Keratinocyte (primary cell): ENCODE measurements at places on chromosomes 3 and 15.

DNA sequence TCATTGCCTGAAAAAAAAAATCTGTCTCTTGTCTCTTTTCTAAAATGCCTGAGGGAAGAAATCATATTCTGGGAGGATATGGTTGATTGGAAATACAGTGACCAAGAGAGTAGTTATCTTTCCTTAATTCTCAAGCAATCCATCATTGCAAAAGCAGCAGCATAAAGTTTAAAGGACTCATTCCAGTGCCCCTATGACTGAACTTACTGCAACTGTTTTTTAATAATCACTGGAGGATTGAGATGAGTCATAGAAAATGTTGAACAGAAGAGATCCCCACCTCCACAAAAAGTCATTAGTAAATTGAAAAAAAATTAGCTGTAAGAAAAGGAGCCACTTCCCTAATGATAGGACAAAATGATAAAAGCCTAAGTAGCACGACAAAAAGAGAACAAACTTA is 121.5 kb downstream of the SLC9A9 start:
- DNase-seq: no peak

DNA sequence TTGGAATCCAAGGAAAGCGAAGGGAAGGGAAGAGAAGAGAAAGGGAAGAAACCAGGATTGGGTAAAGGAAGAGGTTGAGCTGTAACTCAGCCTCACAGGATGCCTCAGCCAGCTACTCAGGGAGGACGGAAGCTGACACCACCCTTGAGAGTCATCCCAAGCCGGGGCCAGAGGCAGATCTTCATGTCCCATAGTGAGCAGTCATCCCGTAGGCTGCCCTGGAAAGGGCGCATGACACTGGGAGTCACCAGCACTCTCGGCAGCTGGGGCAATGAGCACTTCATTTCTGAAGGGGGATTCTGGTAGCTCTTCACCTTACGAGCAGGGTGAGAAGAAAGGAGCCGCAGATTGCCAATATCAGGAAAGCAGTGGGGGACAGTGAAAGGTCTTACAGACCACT is 60.1 kb upstream of the PCSK6 start:
- no peak for DNase-seq

DNA sequence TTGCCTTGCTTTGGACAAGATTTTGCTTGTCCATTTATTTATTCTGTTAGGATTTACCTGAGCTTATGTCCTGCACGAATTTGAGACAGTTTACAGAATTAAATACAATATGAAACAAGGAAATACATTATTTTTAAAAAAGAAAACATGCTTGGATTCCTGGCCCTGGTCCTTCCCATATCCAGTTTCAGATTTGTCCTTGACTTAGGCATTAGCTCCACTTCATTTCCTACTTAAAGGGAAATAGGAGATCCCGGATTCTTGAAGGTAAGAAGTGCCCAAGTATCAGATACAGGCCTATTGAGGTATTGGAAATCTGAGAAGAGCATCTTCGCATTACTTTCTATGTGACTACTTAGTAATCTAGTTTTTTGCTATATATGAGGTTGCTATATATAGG is 672.0 kb downstream of the SI start:
- no peak for DNase-seq

- DNase-seq: no peak
Observed at GRCh38 chr3:6799264-6799915, 61.5 kb upstream of the GRM7 start.

GRCh38 chr3:27354161-27354560 is 15.0 kb downstream of the NEK10 start:
- DNase-seq: no peak

GRCh38 chr3:71582612-71583565 is 639 bp downstream of the FOXP1 start:
- no peak for DNase-seq

GRCh38 chr3:188299068-188299467 is 145.1 kb downstream of the LPP start:
- no peak for DNase-seq

DNA sequence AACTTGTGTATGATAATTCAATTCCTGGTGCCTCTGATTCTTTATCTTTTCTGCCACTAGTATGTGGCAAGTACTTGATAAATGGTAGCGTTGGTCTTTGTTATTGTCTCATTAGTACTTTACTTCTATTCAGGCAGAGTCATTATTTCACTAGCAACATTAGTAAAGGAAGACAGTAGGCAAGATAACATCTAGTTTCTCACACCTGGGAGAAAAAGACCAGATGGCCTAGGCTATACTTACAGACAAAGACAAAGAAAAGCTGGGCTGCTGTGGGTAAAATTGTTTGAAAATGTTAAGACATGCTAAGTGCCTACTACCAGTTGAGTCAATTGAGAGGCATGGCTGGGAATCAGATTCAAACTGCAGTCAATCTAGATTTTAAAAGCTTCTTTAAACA is 198.7 kb upstream of the CMC1 start:
- no peak for DNase-seq

GRCh38 chr15:94272251-94272898 is 41.0 kb downstream of the MCTP2 start:
- DNase-seq: no peak

DNA sequence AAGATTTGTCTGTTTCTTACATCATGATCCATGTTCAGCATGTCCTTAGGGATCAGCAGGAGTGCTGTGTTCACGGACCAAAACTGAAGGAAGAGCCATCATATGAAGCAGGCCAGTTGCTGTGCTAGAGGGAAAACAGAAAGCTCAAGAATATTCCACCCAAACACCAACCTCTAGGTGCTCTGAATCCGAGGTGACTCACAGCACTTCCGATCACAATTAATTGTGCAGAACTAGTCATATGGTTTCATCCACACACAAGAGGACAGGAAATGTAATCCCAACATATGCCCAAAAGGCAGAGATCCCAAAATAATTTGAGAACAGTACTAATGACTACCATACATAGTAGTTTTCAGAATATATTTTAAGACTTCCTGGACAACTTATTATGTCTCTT is 257.9 kb upstream of the KCNH8 start:
- no peak for DNase-seq

DNA sequence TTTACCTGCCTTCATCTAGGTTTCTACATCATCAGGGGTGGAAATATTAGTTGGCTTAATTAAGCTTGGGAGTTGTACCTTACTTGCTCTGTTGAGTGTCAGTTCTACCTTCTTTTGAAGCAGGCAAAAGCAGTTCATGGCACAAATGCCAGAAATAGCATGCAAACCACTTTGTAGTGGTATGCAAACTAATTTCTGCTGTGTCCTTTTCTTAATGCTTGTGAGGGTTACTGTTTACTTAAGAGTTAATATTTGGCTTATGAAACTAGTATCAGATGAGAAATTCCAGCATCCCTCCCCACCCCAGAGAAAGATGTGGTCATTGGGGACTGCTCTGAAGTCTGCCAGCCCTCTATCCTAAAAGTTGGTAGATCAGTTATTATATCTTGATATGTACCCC is 7.1 kb downstream of the ATP2C1 start:
- no peak for DNase-seq

- DNase-seq: no peak
Observed at GRCh38 chr3:31312400-31312799, 220.3 kb upstream of the STT3B start.

GRCh38 chr3:157201648-157202278 is 41.8 kb upstream of the CCNL1 start:
- no peak for DNase-seq

DNA sequence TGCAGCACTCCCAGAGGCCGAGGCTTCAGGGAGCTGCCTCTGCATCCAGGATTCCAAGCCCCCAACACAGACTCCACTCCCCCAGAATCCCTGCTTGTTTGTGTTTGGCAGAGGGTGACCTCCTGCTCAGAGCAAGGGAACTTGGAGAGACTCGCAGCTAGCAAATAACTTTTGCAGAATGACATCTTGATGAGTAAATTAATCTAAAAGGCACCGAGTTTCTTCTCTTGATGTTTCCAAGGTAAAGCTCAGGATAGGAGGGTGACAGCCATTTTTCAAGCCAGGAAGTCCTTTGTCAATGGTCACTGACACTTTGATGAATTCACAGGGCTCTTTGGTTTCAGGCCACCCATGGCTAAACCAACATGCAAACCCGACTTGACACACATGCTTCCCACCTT is 523.0 kb downstream of the NTRK3 start:
- DNase-seq: no peak

DNA sequence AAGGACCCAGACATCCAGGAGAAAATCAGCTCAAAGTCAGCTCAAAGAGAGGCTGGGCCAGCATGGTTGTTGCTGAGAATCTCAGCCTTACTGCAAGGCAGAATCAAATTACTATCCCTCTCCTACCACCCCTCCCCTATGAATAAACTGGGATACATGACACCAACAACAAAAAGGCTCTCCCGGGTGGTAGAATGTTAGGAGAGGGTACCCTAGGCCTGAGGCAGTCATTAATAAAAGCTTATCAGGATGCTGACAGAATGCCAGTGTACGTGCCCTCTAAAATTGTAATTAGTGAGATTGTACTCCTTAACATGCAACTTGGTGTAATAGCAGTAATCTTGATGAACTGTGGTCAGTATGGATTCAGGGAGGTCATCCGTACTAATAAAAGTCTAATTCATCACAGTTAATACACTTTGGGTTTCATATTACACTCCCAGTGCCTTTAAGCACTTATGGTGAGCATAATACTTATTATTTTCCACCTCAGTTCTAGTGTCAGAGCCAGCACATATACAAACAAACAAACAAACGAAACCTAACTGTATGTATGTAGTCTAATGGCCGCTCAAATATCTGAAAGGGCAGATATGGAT is 76.5 kb downstream of the B3GALNT1 start:
- no peak for DNase-seq

DNA sequence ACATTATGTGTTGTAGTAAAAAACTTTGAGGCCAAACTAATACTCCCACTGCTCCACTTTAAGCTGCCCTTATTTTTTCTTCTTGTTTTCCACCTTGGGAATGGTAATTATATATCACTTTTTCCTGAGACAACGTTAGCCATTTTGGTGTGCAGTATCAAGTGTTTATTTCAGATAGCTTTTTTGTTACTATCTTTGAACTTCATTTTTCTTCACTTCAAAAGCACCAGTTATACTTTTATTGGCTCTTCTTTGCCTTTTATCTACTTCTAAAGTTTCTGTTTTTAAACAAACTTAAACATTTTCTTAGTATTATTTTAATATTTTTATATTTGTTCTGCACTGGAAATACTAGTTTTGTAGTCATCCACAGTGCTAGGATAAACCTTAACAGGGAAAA is 6.5 kb downstream of the TOPAZ1 start:
- DNase-seq: no peak

GRCh38 chr3:60742606-60743145 is 508.6 kb downstream of the FHIT start:
- no peak for DNase-seq

DNA sequence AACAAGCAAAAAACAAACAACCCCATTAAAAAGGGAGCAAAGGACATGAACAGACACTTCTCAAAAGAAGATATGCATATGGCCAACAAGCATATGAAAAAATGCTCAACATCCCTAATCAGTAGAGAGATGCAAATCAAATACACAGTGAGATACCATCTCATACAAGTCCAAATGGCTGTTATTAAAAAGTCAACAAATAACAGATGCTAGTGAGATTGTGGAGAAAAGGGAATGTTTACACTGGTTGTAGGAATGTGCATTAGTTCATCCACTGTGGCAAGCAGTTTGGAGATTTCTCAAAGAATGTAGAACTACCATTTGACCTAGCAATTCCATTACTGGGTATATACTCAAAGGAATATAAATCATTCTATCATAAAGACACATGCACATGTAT is 44.5 kb downstream of the RIOX2 start:
- DNase-seq: no peak

- no peak for DNase-seq
Observed at GRCh38 chr15:81322676-81323253, 1.2 kb downstream of the STARD5 start.

GRCh38 chr3:97658668-97659285 is 105.8 kb upstream of the ARL6 start:
- no peak for DNase-seq

DNA sequence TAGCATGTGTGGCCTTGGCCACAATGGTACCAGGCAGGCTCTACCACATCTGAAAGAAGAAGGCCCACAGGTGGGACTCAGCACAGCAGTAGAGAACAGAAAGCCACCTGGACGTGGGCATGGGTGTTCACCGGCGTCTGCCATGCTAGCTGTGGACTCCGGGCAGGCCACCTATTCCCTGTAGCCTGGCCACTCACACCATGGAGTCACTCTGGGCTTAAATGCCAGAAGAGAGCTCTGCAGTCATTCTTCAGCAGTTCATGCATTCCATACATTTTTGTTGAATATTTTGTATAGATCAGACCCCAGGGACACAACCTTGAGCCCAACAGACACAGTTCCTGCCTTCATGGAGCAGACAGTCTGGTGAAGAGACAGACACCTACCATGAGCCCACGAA is 138.6 kb downstream of the SRGAP3 start:
- no peak for DNase-seq

DNA sequence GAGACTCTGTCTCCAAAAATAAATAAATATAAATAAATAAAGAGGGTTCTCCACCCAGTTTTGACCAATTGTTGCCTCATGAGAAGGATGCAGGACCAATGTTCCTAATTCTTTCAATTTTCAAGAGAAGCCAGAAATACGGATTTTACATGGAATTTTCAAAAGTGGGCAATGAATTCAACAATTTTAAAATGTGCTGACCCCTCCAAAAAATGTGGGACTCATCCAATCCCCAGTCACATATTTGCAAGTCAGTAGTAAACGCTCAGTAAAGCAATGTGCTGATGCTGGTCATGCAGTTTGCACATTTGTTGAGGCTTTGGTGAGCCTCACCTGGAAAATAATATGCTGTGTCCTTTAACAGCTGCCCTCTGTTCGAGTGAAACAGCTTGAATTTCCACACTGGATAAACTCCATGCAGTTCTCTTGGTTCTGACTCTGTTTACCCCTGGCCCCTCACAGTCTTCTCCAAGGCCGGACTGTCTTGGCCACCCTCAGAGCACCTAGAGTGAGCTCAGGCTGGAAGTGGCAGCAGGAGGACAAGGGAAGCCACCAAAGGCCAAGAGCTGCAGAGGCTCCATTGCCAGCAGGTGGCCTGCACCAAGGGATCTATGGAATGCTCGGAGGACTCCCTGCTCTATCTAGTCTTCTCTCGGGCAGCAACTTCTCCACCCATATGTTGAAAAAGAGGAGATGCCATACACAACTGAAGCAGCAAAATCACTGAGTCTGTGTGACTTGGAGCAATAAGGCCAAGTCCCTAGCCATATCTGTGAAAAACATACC is 246.8 kb downstream of the UACA start:
- DNase-seq: no peak

- no peak for DNase-seq
Observed at GRCh38 chr3:15380980-15381890, 46.1 kb downstream of the METTL6 start.

- no peak for DNase-seq
Observed at GRCh38 chr3:141881702-141882101, 5.3 kb downstream of the ATP1B3 start.

GRCh38 chr15:83960192-83960829 is 275.3 kb upstream of the GOLGA6L4 start:
- DNase-seq: no peak
